ENCODE measurements at places on chromosomes 4 and X.

- no peak for DNase-seq
Measured at GRCh38 chrX:78595901-78596502, 63.1 kb downstream of the RTL3 start.

GRCh38 chr4:185880571-185880970 lies 68.6 kb upstream of the SORBS2 start:
- no peak for DNase-seq

DNA sequence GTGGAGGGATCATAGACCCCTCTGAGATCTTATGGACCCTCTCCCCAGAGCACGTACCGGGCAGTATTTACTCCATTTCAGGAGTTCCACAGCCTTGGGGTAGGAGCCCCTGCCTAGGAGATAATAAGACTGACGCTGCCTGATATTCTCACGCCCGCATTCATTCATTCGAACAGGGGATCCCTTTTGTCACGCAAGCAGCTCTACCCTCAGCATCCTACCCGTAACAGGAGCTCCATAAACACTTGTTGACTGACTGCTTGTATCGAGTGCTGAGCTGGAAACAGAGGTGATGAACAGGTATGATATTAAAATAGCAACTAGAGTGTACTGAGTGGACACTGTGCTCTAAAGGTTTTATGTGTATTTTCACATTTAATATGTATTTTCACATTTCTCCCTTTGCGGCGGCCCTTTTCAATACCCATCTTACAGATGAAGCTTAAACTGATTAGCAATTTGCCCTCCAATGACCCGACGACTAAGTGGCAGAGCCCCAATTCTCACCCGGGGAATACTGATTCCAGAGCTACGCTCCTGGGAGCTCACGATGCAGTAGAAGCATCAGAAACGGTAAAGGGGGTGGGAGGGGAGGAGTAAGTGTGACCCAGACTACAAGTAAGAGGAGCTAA lies 888 bp downstream of the RAB28 start:
- no peak for DNase-seq

- DNase-seq: no peak
Measured at GRCh38 chr4:64582492-64582891, 173.2 kb upstream of the TECRL start.

DNA sequence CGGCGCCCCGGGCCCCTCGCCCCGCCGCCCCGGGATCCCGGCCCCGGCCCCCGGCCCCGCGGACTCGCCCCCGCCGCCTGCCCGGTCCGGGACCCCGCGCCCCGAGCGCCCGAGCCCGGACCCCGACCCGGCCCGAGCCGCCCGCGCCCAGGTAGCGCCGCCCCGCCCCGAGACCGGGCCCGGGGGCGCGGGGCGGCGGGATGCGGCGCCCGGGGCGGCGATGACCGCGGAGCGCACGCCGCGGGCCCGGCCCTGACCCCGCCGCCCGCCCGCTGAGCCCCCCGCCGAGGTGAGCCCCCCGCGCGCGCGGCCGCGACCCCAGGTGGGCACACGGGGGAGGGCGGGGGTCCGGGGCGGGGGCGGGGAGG lies 224 bp downstream of the FGFRL1 start:
- DNase-seq: no peak

DNA sequence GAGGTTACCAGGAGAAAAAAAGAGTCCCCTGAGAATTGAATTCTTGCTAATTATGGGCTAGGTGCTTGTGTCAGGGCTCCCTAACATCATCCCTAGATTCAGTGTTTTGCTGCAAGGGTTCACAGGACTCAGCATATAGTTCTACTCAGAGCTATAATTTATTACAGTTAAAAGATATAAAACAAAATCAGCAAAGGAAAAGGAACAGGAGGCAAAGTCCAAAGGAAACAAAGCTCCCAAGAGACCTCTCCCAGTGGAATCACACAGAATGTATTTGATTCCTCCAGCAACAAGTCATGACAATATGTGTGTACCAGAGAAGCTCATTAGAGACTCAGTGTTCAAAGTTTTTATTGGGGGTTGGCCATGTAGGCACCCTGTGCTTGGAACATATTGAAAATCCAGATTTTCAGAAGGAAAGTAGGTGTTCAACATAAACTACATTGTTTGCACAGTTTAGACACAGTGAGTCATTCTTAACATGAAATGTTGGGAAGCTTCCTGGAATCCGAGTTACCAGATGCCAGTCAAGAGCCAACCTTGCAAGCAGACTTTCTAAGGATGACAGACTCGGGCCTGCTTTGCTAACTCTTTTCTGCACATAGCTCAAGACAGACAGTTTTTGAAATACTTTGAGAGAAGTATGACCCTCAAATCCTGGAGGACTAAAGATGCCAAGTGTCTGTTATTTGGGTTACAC lies 311.3 kb upstream of the EMCN start:
- DNase-seq: no peak

DNA sequence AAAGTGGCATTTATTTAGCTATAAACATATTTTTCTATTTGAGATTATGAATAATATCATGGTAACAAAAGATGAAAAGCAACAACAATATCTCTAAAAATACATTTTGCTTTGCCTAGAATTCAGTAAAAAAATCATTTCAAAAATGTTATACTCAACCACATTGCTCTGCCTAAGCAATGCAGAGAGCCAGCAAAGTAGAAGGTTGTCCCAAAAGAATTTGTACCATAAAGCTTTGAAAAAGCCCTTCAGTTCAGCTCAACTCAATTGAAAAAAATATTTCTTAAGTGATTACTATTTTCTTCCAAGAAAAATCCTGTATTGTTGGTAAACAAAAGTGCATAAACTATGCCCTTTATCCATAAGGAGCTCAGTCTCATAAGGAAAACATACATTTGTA lies 301.2 kb upstream of the ARSJ start:
- no peak for DNase-seq

DNA sequence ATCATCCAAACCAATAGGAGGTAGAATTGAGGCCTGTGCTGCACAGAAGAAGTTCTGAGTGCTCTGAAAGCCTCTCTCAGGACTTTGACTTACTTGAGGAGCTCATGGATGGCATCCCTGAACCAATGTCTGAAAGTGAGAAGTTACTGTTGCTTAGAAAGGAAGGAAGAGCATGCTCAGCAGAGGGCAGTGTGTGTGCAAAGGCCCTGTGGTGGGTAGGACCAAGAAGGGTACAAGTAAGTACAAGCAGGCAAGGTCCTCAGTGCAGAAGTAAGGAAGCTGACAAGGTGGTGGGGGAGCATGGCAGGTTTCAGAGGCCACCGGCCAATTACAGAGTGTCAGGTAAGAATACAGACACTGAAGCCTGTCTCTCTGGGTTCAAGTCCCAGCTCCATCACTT lies 31.4 kb upstream of the LGI2 start:
- DNase-seq: no peak

DNA sequence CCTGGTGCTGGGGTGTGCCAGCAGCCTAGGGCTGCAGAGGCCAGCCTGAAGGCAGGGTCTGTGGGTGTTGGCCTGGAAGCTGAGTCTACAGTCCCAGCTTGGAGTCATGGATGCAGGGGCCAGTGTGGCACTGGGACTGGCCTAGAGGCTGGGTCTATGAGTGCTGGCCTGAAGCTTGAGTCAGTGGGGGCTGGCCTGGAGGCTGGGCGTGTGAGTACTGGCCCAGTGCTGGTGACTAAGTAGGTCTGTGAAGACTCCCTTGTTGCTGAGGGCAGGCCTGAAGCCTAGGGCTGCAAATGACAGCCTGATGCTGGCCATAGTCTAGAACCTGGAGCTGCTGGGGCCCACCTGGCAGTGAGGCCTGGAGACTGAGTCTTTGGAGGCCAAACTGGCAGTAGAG lies 31.3 kb upstream of the ALG13 start:
- DNase-seq: no peak

GRCh38 chrX:9221781-9222180 lies 187.9 kb upstream of the FAM9B start:
- DNase-seq: no peak

- no peak for DNase-seq
Measured at GRCh38 chr4:176383273-176384077, 63.7 kb downstream of the SPCS3 start.

DNA sequence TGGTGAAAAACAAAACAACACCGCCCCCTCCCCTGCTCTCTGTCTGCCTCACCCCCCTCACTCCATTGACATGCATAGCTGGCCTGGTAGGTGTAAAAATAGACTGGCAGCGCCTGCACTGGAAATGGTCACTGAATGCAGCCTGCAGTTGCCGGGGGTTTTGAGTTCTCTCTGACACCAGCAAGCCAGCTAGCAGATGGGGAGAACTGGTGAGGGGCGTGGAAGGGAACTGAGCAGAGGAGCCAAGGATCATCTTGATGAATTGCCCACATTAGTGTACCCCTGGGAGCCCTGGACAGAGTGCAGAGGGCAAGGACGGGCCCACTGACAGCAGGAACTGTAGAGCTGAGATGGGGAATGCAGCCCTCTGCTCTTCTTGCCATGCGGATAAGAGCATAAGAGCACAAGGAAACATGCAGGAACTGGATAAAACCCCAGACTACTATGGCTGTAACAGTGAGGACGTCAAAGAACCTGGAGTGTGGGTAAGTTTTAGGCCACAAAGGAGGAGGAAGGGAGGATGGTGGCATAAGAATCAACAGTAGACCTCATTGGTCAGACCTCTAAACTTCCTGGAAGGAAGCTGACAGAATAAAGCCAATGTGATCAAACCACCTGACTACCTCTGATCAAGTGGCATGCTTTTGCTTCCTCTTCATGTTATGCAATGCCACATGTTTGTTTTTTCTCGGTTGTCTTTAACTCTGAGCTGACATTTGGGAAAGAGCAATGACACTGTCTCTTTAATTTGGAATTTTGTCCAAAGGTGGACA lies 96.3 kb downstream of the ANK2 start:
- DNase-seq: no peak

DNA sequence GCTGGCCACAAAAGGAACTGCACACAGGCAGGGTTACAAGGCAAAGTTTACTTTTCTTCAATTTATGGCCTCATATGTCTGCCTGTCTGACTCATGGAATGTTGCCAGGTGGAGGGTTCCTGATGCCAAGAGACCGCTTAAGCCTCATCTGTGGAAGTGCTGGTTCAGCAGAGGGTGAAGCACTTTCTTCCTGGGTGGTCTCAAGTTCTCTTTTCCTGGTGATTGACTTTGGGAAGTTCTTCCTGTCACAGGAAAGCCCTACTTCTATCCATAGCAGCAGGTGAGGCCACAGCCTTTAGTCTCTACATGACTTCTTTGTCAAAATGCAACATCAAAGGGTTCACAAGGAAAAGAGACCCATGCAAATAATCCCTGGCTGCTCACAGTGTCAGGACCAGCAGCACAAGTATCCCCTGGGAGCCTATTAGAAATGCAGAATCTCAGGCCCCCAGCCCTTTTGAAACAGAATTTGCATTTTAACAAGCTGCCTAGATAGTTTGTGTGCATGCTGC lies 81.4 kb upstream of the IGFBP7 start:
- no peak for DNase-seq

DNA sequence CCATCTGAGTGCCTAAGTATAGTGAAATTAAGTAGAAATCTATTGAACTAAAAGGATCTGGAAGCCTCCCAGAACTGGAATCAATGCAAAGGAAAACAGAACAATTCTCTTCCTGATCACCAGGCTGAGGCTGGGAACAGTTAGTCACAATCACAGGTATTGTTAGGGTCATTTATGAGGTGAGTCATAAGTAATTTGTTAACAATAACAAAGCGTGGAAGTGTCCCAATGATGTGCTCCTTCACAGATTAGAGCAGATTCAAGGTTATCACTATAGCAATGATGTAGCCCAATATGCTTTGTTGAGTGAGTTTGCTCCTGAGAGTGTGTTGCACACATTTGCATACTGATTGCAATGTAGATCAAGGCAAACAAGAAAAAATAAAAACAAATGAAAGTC lies 228.1 kb downstream of the ZNF674 start:
- no peak for DNase-seq

DNA sequence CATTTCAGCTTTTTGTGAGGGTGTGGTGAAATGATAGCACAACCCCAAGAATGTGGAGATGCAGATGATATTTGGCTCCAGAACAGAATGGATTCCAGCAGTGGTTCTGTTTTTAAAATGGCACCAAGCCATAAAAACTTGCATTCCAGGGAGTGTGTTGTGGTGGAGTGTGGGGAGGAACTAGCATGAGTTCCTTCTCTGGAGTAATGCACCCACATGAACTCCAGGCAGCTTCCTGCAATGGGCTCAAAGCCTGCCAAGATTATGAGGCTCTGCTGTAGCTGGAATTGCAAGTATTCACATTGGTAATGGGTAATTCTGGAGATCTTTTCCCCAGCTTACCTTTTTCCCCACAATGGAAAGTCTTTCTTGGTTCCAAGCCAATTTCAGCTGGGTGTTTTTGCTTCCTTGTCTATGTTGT lies 161.4 kb downstream of the RAB28 start:
- DNase-seq: no peak

GRCh38 chrX:118595501-118596042 lies 100.0 kb downstream of the DOCK11 start:
- no peak for DNase-seq

DNA sequence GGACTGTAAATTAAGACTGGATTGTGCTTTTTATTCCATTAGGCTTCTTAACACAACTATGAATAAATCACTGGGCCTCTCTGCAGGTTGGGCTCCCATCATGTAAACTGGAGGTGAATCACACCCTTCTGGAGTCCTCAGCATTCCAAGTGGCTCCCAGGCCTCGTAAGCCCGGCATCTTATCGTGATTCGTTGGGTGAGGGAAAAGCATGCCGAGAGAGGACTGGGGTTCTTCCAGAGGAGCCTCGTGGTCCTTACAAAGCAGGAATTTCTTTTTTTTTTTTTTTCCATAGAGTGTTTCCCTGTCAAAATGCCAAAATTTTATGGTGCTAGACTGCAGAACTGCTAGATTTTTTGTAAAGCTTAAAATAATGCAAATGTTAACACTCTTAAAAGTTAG lies 20.0 kb downstream of the CLDN22 start:
- no peak for DNase-seq

DNA sequence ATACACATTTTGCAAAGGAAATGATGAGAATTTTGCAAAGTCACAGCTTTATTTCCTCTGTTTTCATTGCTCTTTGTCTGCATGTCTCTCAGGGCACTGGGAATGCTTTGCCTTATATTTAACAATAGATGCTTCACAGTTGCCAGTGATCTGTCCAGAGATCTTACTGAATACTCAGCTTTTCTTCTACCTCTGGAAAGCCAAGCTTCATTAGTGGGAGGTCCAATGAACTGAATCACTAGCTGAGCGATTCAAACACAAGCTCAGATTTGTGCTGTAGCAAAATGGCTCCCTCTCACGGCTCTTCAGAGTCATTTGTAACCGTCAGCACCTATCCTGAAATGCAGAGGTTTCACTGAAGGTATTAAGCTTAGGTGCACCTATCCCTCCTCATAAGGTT lies 138.9 kb downstream of the DCLK2 start:
- DNase-seq: no peak

DNA sequence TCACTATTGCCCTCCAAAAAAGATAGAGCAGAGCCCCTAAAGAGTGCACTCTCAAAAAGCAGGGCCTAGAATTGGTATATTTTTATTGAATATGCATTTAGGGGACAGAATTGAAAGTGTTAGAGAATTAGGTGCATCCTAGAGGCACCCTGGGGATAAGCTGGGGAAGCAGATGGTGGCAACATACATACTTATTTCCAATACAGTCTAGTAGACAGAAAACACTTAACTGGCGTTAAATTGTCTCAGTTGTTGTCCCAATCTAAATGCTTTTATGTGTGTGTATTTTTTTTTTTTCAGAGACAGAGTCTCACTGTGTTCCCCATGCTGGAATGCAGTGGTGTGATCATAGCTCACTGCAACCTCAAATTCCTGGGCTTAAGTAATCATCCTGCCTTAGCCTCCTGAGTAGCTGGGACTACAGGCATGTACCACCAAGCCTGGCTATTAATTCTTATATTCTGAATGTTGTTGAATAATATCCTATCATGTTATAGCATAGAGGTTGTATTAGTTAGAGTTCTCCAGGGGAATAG lies 481.8 kb downstream of the GRXCR1 start:
- DNase-seq: no peak
